ENCODE measurements at places on chromosomes 16 and 17.

DNA sequence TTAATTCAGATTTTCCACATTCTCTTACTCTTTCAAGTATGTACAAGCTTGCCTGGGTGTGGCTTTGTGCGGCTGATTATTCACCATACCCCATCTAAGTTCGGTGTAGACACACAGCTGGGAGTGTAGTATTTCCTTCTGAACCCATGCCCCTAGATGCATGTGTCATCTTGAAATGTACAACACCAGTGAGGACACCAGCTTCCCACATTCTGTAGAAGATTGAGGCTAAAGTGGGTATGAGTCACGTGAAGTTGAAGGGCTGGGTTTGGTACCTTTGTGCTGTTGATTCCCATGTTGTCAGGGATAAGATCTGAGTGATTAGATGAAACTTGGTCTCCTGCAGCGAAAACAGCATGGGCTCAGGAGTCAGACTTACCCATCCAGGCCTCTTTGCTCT, 14.6 kb upstream of the DHX8 start:
- no peak for DNase-seq

DNA sequence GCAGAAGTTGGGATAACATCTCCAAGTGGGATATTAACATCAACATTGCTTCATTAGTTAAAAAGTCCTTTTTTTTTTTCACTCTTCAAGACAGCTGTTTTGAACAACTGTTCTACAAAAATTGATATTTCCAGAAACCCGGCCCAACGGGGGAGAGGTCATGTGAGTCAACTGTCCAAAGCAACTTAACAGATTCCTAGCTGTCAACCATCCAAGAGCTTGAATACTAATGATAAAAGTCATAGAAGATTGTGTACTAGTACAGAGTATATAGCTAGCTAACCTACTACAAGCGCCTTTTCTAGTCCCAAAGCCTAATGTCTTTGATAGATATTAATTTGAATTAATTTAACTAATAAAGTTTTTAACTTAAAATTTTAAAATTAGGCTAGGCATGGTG, 172.0 kb downstream of the CYB561 start:
- DNase-seq: no peak

DNA sequence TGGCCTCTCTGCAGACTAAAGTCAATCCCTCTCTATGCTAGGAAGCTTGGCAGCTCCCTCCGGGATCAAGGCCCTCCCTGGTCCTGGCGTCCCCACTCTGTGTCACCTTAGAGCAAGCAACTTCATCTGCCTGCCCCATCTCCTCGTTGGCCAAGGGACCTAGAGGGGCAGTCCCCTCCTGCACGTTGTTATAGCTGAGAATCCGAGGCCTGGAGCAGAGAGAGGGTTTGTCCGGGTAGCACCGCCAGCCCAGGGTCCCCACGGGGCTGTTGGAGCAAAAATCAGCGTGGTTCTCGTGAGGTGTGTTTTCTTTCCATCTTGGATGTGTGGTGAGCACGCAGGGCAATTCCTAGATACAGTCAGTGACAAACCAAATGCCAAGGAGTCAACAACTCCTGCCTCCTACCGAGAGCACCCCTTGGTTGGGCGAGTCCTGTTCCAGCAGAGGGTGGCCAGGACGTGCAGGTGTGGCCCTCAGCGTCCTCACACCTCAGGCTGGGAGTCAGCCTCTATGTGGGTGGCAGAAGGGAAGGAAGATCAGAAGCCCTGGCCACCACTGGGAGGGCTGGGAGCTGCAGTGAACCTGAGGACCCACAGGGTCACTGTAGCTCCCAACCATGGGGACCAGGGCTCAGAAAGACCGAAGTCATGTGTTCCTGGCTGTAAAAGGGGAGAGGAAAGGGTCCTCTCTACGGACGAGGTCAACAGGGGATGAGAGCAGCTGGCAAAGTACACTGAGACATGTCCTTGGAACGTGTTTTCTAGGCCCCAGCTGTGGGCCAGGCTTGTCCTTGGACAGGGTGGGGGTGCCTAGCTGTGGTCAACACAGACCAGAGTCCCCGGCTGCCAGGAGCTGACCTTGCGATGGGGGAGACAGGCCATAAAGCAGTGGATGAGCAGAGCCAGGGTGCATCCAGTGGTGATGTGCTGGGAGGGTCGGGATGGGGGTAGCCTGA, 85.6 kb upstream of the CIBAR2 start:
- DNase-seq: no peak

DNA sequence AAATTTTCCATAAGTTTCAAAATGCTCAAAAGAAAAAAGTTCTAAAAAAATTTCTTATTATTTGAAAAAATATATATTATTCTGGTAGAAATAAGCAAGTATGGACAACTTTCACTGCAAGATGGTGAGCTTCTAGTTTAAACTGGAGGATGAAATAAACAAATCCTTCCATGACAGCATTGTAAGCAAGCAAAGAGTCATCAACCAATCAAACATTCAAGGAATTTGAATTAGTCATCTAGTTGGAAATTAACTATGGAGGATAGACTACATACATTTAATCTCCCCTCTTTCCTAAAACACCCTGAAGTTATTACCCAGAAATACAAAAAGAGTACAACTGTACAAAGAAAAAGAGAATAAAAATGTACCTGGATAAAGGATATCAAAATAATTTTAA, 51.0 kb upstream of the IRX5 start:
- DNase-seq: no peak

DNA sequence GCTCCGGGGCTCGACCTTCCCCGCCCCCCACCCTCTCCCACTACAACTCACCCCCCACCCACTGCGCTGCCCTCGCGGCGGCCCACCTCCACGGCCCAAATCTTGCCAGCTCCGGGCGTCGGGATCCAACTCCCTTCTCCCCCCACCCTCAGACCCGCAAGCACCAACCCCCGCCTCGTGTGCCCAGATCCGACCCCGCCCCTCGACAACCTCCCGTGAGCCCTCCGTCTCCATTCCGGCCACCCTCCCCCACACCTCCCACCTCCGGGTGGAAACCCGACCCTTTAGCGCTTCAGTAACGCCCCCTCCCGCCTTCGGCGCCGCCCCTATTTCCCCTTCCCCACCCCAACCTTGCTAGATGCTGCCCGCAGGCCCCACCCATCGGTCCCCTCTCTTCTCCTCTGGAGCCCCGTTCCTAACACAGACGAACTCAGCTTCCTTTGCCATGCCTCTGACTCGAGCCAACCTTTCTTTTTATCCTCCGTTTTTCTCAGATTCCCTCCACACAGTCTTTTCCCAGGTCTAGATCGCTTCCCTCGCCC, 717 bp downstream of the UBE2Z start:
- peak; percentile 89 for DNase-seq

- DNase-seq: no peak
Observed at GRCh38 chr17:80168371-80168770, 1.5 kb upstream of the CARD14 start.

DNA sequence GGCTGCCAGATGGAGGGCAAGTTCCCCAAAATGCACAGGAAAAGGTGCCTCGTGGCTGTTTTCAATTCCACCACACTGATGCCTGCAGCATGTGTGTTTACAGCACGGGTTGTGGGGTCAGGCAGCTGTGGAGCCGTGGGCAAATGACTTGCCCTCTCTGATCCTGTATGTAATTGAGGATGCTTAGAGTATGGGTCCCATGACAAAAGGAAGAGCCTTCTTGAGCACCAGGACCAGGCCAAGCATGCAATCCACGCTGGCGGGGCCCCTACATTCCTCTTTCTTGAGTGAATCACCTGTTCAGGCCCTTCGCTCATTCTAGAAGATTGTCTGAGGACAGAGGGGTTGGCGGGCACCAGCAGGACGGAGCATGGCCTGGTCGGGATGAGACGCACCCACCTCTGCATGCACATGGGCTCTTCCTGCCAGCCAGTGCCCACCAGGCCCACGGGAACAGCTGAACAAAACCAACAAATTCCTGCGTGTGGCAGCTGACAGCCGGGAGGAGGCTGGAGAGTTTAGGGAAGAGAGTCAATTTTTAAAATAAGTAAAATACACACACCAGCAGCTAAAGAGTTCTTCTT, 1.4 kb upstream of the CTRB2 start:
- peak; percentile 18 for DNase-seq

DNA sequence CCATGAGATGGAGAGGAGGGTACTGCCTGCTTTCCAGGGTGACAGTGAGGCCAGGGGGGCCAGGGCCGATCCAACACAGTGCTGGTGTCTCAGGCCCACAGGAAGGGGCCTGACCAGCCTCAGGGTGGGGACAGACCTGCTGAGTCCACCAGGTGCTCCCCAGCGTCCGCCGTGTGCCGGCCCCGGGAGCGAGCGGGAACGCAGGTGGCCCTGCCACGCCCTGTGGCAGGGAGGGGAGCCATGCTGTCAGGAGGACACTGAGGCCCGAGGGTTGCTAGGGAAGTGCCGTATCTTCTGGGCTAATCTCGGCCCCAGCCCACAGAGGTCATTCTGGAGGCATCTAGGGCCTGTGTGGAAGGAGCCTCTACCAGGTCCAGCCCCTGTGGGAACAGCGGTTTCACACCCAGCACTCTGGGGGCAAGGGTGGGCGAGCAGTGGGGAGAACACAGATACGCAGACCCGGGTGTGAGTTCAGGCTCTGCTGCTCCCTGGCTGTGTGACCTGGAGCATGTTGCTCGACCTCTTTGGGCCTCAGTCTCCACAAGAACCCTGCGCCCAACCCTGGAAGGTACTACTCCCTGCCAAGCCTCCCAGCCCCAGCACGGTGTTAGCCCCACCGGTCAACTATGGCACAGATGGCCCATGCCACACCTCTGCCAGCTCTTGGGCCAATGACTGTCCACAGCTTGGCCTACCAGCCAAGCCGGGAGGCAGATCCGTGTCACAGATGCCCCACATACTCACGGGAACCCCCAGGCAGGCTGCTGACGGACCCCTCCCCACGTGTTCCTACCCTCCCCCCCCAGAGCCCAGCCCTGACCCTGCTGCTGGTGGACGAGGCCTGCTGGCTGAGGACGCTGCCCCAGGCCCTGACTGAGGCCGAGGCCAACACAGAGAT, 43.9 kb upstream of the ZC3H18 start:
- no peak for DNase-seq

GRCh38 chr17:63698886-63699637, 863 bp downstream of the LIMD2 start:
- DNase-seq: peak; percentile 86

DNA sequence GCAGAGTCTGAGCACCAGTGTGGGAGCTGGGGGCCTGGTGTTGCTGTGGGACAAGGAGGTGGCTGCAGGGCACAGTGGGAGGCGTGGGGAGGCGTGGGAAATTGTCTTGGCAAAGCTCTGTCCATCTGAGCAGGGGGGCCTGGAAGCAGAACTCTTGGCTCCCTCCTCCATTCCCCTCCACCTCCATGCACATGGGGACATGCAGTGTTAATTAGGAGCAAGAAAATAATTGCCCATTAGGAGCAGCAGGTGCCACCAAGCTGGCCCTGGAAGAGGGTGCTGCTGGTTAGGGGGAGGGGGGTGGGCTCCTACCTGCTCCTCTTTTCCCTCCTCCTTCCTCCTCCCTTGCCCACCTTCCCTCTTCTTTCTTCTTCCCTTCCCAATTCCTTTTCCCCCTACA, 4.5 kb downstream of the TTYH2 start:
- DNase-seq: no peak

- DNase-seq: no peak
Observed at GRCh38 chr17:5913032-5913531, 157.1 kb upstream of the WSCD1 start.

DNA sequence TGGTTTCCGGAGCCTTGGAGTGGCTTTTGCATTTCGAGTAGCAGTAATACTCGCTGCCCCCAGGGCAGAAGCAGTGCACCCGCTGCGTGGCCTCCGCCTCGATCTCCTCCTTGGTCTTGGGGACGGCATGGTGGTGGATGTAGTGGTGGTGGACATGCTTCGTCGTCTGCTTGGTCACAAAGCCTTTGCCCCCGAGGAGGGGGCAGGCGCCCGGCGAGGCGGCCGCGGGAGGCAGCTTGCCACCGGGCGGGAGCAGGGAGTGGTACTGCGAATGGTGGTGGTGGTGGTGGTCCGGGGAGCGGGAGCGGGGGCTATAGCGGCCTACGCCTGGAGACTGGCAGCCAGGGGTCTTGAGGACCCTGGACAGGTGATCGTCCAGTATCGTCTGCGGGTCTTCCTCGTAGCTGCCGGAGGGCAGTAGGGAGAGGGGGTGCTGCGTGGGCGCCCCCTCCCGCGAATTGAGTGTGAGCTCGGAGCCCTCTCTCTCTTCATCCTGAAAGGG, 24.1 kb downstream of the AXIN2 start:
- no peak for DNase-seq

DNA sequence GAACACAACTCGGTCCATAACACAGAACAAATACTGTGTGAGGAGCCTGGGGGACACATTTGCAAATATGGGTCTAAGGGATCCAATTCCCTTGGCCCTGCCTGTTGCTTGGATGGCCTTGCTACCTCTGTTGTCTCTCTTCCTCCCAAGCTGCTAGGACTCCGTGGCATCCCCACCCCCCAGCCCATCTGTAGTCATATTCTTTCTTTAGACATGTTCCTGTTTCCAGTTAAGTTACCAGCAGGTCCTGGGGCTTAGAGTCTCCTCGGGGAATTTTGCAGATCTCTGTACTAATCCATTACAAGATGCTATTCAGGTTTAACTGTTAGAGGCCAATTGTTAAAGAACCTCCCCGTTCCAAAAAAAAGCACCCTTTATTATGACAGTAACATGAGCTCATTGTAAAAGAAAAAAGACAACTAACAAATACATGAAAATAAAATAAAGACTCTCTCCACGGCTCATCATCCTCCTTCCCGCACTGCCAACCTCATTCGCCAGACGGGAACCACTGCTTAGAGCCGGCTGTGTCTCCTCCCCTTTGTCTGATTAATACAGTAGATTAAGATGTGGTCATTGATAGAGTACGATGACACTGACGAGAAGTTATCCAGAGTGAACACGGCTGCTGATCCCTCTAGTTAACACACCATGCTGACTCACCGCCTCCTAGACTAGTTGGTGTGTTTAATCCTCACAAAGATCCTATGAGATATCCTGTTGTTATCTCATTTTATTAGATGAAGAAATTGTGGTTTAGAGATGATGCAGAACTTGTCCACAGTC, 22.2 kb downstream of the HS3ST4 start:
- no peak for DNase-seq

DNA sequence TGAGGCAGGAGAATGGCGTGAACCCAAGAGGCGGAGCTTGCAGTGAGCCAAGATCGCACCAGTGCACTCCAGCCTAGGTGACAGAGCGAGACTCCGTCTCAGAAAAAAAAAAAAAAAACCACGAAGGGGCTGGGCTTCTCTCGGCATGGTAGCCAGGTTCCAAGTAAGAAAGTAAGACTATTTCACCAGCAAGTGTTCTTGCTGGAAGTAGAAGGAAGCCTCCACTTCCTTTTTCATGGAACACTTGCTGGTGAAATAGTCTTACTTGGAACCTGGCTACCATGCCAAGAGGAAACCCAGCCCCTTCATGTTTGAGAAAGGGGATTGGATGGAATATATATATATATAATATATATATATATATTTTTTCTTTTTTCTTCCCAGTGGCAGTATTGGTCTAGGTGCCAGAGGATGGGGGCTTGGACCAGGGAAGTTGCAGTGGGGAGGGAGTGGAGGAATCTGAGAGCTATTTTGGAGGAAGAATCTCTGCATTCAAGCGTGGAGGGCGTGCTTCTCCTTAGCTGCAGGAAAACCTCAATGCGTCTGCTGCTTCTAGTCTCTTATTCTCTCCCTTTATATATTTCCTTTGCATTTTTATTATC, 7.2 kb upstream of the N4BP1 start:
- DNase-seq: no peak

GRCh38 chr16:26735521-26735920, 331.2 kb upstream of the C16orf82 start:
- no peak for DNase-seq

Data from GM13976 (cell line).